Activated CD4-positive, alpha-beta T cell treated with anti-CD3 and anti-CD28 coated beads, Interleukin-2, amount 50 U/mL, for 24 hours (primary cell): ENCODE measurements at places on chromosomes 5 and 9.
A peak's percentile ranks its signal among the peaks of the same experiment; 100 is the strongest.

GRCh38 chr5:124176692-124177091 lies 569.7 kb downstream of the ZNF608 start:
- no peak for DNase-seq

- no peak for DNase-seq
Observed at GRCh38 chr9:126724226-126724625, 80.6 kb upstream of the ZBTB43 start.

DNA sequence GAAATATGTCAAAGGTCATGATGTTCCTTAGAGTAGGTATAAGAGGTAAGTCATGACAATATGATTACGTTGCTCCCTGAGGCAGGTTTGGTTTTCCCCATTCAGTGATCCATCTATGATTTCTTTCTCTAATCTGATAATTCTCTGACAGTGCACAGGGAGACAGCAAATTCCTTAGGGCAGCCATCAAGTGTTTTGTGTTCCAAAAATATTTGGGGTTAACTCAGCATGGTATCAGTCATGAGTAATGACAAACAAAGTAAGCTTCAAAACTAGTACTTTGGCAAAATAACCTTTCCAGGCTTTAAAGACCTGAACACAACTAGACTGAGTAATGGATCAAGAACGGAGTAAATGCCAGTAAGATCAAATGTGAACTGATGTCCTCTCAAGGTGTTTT lies 55.3 kb upstream of the SPATA31E1 start:
- DNase-seq: no peak

GRCh38 chr5:127153031-127153430 lies 79.7 kb upstream of the C5orf63 start:
- DNase-seq: no peak

GRCh38 chr9:92974161-92974661 lies 26.9 kb downstream of the FGD3 start:
- no peak for DNase-seq

- DNase-seq: no peak
Observed at GRCh38 chr5:159096243-159096923, 3.3 kb downstream of the EBF1 start.

DNA sequence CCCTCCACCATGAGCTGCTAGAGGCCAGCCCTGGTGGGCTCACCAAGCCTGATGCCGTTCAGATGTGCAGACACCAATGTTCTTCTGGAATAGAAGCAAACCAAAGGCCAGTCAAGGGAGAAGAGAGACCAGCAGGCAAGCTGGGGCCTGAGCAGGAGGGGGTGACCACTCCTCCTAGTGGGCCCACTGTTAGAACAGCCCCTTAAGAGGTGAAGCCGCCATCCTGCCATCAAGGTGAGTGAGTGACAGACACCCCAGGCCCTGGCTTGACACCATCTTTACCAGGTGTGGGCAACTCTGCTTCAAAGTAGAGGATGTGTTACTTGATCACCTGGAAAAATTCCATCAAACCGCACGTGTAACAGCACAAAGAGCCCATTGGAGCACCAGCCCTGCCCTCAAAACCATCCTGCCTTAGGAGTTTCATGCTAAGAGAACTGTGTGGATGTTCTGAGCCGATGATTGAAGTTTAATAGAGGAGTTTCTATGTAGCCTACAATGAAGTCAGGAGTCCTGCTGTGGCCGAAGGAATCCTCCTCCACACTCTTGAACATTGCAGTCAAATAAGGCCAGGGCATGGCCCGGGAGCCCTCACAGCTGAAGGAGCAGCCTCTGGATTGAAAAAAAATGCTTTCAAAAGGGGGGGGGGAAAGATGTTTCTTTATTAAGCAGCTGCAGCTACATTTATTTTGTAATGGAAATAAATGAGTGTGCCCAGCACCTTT lies 20.8 kb downstream of the AMBP start:
- DNase-seq: no peak

DNA sequence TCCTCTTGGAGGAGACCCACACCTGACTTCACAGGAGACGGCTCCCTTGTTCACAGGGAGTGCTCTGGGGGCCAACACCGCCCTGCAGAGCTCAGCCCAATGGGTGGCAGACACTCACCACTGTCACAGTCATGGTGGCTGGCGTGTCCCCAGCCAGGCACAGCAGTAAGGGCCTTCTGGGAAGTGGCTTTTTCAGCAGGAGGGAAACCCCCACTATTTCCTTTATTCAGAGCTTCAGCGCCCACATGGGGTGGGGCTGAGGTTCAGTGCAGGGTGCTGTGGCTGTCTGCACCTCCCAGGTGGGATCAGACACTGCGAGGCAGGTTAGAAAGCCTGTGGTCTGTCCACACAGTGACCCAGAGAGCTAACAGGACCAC lies 3.6 kb upstream of the SNAPC4 start:
- DNase-seq: peak; percentile 64

DNA sequence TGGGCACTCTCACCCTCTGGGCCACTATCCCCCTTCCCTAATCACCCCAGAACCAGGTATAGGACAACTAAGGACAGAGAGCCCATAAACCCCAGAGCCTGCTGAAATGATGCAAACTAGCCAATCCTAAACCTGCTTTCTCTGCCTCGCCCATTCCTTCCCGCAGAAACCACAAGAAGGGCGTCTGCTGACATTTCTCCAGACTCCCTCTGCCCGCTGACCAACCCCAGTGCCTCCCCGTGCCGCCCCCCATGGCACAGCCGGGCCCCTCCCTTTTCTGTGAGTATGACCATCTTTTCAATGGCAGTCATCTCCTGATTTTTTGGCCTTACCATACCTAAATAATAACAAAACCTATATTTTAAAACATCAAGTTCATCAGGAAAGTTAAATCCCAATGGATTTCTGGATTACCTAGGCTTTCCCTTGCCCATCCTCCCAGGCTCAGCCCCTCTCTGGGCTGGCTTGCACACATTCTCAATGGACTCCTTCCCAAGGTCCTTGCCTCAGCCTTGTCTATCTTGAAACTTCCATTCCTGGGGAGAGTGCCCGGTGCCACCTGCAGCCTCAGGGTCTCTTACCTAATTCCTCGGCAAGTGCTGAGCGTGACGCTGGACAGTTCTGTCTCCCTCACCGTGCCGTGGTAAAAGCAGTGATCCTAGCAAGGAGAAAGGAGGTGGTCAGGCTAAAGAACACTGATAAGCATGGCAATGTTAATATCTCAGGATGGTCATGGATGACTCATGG lies 45.2 kb downstream of the ADAM19 start:
- DNase-seq: no peak

DNA sequence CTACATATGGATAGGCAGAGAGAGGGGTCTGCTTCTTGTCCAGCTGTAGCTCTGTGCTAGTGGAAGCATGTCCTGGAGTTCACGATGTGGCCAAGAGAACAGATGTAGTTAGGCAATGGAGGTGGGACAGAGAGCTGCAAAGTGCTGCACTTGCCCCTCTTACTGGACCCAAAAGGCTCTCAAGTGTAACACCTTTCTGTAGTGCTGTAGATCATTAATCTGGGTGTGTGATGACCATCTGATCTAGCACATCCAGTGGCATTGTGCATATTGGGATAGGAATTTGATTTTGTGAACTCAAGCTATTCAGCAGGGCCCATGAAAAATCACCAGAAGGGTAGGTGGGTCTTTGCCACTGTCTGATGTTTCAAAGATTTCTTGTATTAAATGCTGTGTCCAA lies 151.4 kb downstream of the KDM4C start:
- DNase-seq: no peak
